ENCODE measurements at places on chromosomes 12 and 14.

DNA sequence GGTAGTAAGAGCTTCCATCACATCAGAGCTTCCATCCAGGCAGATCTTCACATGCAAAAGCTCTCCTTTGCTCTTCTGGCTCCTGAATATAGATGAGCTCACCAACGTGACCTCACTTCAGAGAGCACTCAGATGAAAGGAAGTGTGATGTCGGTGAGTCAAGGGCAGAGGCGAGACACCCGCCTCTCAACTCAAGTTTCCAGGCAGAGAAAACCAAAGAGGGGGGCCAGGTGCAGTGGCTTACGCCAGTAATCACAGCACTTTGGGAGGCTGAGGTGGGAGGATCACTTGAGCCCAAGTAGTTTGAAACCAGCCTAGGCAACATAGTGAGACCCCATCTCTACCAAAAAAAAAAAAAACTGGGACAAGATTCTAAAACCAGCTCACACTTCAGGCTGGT lies 126.9 kb downstream of the DUSP6 start:
- DNase-seq: peak; percentile 45

DNA sequence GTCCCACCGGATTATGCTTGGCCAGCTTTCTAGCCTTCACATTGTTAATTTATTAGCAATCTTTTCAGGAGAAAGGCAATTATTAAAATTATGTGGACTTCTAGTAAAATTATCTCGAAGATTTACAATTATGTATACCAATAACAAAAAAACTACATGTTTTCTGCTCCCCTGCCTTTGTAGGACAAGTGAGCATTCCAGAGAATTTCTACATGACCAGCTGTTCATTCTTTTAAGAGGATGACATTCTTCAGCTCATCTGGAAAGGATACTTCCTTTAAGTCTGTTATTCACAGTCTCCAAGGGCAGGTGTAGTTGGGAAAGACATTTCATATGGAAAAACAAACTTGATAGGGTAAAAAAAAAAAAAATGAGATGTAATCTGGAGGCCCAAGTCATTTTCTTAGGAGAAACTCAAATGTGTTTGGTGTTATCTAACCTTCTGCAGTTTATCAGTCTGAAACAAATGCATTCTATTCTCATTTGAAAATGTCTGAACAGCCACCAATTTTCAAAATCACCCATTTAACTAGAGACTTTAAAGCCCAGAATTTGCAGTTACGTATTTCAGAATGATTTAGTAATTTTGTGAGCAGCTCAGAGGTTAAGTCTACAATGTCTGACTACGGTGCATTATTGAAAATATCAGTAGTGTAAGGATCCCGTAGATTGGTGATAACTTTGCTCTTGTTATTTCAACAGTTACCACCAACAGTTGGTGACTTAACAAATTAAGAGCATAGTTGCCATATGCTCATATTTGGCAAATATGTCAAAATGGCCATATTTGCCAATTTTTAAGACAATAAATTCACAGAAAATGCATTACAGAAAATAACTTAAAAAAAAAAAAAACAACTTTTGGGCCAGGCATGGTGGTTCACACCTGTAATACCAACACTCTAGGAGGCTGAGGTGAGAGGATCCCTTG lies 1.8 kb upstream of the PHLDA1 start:
- no peak for DNase-seq

- no peak for DNase-seq
Observed at GRCh38 chr12:57881475-57881874, 34.9 kb upstream of the CTDSP2 start.

GRCh38 chr14:104020471-104020870 lies 65.0 kb upstream of the ASPG start:
- no peak for DNase-seq

- DNase-seq: peak; percentile 15
Observed at GRCh38 chr12:8860165-8860961, 37.9 kb downstream of the A2ML1 start.

GRCh38 chr12:15194456-15195368 lies 26.5 kb downstream of the RERG start:
- no peak for DNase-seq

- DNase-seq: no peak
Observed at GRCh38 chr12:65022421-65022820, 98.7 kb downstream of the WIF1 start.

- no peak for DNase-seq
Observed at GRCh38 chr12:30840715-30841114, 85.8 kb upstream of the TSPAN11 start.

DNA sequence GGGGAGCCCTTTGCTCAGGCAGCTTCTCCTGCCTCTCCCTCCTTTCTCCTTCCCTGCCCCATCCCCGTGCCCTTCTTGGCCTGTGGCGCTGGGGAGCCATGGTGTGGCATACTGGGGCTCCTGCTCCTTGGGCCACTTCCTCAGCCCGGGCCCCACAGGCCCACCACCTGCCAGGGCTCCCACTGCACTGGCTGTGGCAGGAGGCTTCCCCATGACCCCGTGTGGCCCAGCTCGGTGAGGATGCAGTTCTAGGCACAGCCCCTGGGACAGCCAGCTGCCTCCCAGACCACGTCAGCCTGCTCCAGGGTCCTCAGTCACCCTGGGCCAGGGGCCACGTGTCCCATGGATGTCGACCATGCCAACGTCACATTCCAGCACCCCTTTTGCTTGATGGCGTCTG lies 13.0 kb upstream of the AMN start:
- no peak for DNase-seq

- no peak for DNase-seq
Observed at GRCh38 chr14:34628681-34629135, 1.2 kb downstream of the SNX6 start.

- DNase-seq: no peak
Observed at GRCh38 chr14:105118646-105119407, 49.7 kb downstream of the JAG2 start.

DNA sequence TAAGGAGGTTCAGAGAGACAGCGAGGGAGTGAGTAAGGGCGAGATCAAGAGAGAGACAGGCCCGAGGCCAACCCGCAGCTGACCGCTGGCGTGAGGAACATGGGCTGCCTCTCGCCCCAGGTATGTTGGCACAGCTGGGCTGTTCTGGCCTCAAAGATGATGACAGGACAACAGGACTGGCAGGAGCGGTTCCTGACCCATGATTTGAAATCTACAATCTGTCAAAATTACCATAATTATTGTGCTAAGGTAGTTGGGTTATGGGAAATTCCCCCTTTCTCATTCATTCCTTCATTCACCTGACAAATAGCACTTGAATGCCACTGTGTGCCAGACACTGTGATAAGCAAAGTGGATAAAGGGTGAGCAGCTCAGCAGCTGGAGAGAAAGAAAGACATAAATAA lies 5.1 kb upstream of the ENDOU start:
- no peak for DNase-seq

GRCh38 chr12:130803702-130804101 lies 35.3 kb downstream of the STX2 start:
- DNase-seq: peak; percentile 29

DNA sequence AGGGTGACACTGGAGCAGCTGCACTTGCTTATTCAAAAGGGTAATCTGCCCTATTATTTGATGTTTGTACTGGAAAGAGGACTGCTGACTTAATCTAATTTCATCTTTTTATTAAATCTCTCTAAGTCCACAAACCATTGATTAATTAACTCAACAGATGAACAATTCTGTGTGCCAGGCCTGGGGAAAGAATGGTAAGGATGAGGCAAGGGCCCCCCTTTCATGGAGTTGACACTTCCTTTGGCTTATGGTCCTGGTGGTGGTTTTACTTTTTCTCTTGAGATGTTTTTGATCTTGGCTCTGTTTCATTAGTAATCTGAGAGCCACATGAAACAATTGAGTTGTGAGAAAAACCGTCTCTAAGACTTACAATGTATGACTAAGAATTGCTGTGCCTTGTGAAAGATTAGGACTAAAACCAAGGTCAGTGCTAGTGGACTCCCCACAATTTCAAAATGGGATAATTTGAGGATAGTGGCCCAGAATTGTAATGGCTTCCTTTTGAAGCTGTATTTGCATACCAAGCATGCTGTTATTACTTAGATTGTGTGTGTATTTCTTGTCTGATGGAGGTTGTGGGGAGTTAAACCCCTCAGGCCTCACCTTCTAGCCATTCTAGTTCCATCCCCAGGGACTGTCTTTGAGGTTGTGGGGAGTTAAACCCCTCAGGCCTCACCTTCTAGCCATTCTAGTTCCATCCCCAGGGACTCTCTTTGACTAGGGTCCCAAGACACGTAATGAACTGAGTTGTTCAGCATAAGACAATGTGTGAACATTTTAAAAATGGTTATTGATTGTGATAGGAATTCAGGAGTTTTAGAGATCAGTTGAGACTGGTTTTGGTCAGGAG lies 52.5 kb upstream of the EVL start:
- DNase-seq: peak; percentile 52

DNA sequence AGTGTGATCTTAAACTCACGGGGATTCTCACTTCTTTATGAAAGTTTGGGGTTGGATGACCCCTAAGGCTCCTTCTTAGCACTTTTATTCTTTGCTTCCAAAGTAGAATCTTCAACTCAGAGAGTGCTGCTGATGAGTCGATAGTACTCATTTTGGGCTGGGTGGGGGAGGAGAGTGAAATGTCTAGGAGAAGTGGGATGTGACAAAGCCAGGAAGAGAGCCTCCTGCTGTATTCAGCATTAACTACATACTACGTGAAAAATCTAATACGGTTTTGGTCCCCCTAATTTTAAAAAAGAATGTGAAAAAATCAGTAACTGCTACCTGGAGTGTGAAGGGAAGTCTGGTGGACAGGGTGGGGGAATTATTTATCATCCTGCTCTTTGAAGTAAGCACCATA lies 148.3 kb downstream of the SAMD4A start:
- DNase-seq: peak; percentile 18

- no peak for DNase-seq
Observed at GRCh38 chr12:66024949-66025348, 105.6 kb downstream of the LLPH start.

DNA sequence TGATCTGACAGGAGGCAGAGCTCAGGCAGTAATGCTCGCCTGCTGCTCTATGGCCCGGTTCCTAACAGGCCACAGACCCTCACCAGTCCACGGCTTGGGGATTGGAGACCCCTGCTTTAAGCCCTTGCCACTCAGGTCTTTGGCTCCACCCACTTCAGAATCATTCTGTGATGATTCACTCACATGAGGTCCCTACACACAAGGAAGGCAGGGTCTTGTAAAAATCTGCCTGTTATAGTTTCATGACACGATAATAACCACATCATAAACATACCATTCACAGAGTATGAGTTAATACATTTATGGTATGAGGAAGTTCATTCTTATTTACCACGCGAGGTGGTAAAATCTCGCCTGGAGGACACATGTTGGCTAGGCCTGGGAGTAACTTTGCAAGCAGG lies 29.0 kb upstream of the MAX start:
- peak; percentile 27 for DNase-seq

GRCh38 chr12:53378724-53379388 lies 1.1 kb upstream of the SP1 start:
- no peak for DNase-seq

DNA sequence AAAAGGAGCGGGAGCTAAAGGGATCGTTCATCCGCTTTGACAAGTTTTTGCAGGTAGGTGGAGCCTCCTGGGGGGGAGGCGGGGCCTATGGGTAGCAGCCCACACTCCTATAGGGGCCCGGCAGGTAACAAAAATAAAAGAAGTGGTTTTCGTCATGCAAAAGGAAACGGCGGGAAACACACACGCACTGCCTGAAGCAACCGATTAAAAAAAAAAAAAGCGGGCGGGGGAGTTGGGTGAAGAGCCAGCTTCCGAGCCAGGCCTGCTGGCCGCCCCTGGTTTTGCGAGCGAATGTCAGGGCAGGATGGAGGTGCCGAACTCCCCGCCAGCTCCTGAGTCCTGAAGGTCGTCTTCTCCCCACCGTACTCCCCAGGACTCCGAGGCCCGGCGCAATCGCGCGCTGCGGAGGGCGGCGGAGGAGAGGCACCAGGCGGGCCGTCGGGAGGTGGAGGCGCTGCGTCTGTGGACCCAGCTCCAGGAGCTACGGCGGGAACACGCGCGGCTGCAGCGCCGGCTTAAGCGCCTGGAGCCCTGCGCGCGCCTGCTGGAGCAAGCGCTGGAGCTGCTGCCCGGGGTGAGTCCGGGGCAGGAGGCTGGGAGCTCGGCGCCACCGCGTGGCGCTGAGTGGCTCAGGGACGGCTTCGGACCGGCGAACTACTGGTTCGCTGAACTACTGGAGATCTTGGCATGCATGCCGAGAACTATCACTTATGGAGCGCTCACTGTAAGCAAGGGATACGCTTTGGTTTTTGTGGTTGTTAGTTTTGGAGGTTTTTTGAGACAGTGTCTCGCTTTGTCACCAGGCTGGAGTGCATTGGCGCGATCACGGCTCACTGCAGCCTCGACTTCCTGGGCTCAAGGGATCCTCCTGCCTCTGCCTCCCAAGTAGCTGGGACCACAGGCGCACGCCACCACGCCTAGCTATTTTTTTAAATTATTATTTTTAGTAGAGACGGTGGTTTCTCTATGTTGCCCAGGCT lies 3.6 kb downstream of the CFAP73 start:
- DNase-seq: peak; percentile 45

- no peak for DNase-seq
Observed at GRCh38 chr12:93541578-93542225, 30.8 kb upstream of the SOCS2 start.

DNA sequence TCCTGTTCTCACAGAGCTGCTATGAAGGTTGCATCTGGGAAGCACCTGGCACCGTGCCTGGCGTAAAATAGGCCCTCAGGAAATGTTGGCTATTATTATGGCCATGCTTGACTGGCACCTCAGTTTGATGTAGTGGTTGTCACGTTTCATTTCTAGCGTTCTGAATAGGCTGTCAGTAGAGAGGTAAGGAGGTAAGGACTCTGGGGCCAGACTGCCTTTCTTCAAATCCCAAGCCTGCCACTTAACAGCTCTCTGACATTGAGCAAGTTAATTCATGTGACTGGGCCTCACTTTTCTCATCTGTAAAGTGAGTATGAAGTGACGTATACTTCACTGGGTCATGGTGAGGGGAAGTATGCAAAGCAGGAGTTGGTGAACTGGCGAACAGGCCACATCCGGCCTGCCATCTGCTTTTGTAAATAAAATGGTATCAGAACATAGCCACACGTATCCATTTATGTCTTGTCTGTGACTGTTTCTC lies 196.2 kb downstream of the CACNA1C start:
- peak; percentile 37 for DNase-seq

DNA sequence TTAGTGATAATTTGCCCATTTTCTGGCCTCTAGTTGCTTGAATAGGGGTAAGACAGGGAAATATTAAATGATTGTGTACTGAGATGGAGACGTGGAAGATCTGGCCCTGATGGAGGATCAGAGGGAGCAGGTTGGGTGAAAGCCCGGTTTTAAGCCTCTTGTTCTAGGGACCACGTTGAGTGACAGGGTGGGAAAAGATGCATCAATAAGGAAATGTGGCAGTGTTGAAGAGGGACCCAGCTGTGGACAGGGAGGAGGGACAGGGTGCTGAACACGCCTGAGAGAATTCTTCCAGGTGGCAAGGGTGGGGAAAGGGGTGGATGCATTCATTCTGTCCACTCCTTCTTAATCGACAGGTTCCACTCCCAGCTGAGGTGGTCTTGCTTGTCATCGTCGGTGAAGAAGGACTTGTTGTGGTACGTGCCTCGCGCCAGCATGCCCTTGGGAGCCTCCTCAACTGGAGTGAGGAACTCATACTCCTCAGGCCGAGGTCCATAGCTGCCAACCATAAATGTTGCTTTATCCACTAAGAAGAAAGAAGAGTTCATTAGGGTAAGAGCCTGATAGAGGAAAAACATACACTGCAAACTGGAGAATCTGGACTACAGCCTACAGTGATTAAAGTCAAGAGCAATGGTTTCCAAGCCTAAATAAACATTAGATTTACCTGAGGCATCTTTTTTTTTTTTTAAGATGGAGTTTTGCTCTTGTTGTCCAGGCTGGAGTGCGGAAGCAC lies 4.0 kb upstream of the ERP27 start:
- no peak for DNase-seq

- no peak for DNase-seq
Observed at GRCh38 chr12:77600468-77600843, 230.2 kb upstream of the NAV3 start.
